ENCODE measurements at places on chromosomes 6 and 20. TPM values are rescaled to one million over a fixed set of nuclear protein-coding genes. Genes with fewer than 3 reads are reported as not detected.

DNA sequence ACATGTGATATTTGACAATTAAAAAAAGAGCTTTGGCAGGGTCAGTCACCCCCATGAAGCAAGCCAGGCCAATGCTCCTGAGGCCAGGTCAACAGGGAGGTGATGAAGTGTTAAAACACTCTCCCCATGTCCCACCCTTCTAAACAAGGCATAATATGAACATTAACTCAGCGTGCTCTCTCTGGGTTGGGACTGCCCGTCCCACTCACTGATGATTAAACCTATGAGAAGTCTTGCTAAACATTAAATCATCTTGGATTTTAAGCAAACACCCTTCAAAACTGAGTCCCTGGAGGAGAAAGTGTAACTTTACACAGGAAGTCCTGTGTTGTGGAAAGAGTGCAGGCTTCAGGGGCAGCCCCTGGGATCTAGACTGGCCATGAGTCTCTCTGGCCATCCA, 558.5 kb downstream of the CD83 start:
- peak; percentile 32 for DNase-seq
- peaks cover 48% of the 10 kb centered on the region for H3K4me1 ChIP-seq
- no peaks in the 10 kb centered on the region for H3K36me3 ChIP-seq
- peak overlapping the region; percentile 82 for H3K27ac ChIP-seq

EYA4 gene
- total RNA-seq: not detected

- no peaks in the 10 kb centered on the region for H3K4me1 ChIP-seq
- H3K4me3 ChIP-seq: no peak overlapping the region
- peaks cover 2% of the 10 kb centered on the region for H3K27me3 ChIP-seq
- no peak overlapping the region for H3K27ac ChIP-seq
These were observed 184.4 kb downstream of the HS3ST5 start for GRCh38 chr6:114158411-114158810.

FNDC11 gene
- 0.27 TPM for total RNA-seq
